ENCODE measurements at places on chromosomes 11 and 22.

DNA sequence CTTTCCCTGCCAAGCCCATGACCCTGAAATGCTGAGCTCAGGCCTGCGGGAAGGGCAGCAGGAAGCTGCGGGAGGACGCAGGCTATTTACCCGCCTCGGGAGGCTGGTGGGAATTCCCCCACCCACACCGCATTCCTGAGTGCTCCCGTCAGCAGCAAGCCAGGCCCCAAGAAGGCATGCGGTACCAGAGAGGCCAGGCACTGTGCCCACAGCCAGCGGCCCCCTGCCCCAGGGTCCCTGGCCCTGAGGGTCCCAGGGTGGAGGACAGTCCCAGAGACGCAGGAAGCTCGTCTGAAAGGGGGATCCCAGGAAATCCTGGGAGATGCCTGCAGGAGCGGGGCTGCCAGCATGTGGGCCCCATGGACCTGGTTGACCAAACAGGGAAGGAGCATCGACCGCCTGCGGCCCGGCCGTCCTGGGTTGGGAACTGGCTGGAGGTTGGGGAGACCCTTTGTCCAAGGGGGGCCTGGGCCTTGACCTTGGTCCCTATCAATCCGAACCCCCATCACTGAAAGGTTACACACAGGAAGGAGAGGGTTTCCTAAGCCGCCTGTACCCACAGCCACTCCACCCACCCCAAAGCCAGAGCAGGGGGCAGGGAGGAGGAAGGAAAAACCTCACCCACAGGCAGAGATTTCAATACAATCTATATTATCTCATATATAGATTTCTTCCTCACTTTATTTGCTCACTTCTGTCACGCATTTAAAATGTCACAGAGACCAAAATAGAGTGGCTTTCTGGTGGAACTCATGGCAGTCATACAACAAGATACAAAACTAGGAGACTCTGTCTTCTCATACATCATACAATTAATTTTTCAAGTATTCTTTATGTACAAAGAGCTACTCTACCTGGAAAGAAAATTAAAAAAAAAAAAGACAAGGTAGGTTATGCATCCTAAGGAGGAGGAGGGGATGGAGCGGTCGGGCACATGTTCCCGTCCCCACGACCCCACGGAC, 17.1 kb downstream of the MAFF start:
- no peak for DNase-seq

DNA sequence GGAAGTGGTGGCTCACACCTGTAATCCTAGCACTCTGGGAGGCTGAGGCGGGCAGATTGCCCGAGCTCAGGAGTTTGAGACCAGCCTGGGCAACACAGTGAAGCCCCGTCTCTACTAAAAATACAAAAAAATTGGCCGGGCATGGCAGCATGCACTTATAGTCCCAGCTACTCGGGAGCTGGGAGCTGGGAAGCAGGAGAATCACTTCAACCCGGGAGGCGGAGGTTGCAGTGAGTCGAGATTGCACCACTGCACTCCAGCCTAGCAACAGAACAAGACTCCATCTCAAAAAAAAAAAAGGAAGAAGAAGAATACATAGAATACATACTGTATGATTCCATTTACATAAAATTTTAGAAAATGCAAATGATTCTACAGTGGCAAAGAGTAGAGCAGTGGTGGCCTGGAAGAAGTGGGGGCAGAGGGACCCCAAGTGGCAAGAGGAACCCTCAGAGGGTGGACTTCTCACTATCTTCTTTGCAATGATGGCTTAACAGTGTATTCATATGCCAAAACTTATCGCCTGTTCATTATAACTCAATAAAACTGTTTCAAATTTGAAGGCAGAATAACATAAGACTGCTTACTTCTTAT, 22.0 kb downstream of the PACSIN2 start:
- DNase-seq = no peak

GRCh38 chr11:111798279-111798678, 32.1 kb upstream of the PPP2R1B start:
- DNase-seq = no peak

- no peak for DNase-seq
Measured at GRCh38 chr11:11442791-11443190, 89.7 kb upstream of the CSNK2A3 start.

GRCh38 chr11:130872981-130873380, 43.3 kb downstream of the SNX19 start:
- no peak for DNase-seq

DNA sequence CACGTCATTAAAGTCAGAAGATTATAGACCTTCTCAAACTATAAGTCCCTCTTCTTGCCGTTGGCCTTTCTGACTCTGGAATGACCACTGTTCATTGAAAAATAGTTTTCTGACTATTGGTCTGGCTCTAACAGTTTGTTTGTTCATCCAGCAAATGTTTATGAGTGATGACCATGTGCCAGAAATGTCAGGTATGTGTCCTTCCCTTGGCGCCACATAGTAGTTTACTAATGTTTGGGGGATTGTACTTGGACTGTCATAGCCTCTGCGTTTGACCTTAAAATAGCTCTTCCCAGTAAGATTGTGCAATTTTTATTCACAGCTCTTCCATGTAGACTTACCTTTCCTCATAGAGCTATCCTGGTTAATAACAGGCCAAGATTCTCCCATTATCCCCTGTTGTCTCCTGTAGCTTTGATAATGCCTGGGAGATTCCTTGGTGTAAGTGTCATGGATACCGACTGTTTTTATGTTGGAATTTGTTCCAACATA, 13.7 kb downstream of the MCAM start:
- DNase-seq = no peak

Measured in activated naive CD4-positive, alpha-beta T cell treated with anti-CD3 and anti-CD28 coated beads, Interleukin-2, amount 50 U/mL, for 72 hours (primary cell).